Kidney epithelial cell (primary cell): ENCODE measurements at places on chromosomes 5 and 9. TPM values are rescaled to one million over a fixed set of nuclear protein-coding genes. Genes with fewer than 3 reads are reported as not detected.

- no peak for DNase-seq
These were observed 65.4 kb upstream of the ASTN2 start for GRCh38 chr9:117480253-117480652.

DNA sequence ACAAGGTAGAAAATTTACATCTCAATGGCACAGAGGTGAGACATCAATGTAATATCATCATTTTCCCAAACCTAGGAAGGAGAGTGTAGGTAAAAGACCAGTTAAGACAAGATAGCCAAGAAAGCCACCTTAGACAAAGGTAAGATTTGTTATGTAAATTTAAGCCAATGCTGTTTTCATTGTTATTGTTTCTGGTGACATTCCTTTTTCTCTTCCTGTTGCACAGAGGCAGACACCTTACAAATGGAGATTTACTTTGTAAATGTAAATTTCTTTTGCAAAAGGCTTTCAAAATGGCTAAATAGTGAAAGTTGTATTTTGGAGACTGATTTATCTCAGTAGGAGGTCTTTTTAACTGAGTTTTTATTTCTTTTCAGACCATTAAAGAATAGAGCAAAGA lies 159.1 kb downstream of the YIPF5 start:
- no peak for DNase-seq

BHMT2 gene
- 3.7 and 4.2 TPM in 2 replicates for total RNA-seq

GRCh38 chr9:911005-911404 lies 65.5 kb upstream of the DMRT3 start:
- no peak for DNase-seq

DNA sequence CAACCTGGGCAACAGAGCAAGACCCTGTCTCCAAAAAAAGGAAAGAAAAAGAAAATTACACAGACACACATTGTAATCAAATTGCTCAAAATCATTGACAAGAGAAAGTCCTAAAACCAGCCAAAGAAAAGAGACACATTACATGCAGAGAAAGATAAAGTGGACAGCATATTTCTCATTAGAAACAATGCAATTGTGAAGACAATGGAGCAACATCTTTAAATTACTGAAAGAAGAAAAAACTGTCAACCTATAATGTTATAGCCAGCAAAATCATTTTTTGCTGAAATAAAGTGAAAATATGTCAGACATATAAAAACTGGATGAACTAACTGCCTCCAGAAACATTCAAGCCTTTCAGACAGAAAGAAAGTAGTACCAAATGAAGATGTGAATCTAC lies 120.6 kb downstream of the TMEM167A start:
- no peak for DNase-seq

ERAP2 gene
- total RNA-seq: 19.1 and 19.2 TPM in 2 replicates

SMIM33 gene
- not detected in 2 replicates for total RNA-seq

GRCh38 chr5:143061161-143061945 lies 291.2 kb downstream of the ARHGAP26 start:
- DNase-seq: no peak

- no peak for DNase-seq
These were observed 21.1 kb downstream of the PDE8B start for GRCh38 chr5:77231471-77232138.

DNA sequence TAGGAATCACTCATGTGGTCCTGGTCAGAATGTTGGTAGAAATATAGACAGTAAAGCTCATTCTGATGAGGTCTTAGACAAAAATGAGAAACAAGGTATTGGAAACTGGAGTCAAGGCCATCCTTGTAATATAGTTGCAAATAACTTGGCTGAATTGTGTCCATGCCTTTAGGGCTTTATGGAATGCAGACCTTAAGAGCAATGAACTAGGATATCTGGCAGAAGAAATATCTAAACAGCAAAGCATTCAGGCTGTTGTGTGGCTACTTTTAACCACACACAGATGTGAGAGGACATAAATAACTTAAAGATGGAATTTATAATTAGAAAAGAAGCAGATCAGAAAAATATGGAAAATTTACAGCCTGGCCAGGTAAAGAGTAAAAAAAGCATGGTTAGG lies 128.2 kb downstream of the YTHDC2 start:
- no peak for DNase-seq

- DNase-seq: no peak
These were observed 14.5 kb upstream of the SRP19 start for GRCh38 chr5:112846556-112846955.
